Stimulated activated CD8-positive, alpha-beta memory T cell treated with anti-CD3 and anti-CD28 coated beads, Interleukin-7, amount 100 ng/mL, for 1 hour (primary cell): ENCODE measurements at places on chromosomes 7 and 10.

DNA sequence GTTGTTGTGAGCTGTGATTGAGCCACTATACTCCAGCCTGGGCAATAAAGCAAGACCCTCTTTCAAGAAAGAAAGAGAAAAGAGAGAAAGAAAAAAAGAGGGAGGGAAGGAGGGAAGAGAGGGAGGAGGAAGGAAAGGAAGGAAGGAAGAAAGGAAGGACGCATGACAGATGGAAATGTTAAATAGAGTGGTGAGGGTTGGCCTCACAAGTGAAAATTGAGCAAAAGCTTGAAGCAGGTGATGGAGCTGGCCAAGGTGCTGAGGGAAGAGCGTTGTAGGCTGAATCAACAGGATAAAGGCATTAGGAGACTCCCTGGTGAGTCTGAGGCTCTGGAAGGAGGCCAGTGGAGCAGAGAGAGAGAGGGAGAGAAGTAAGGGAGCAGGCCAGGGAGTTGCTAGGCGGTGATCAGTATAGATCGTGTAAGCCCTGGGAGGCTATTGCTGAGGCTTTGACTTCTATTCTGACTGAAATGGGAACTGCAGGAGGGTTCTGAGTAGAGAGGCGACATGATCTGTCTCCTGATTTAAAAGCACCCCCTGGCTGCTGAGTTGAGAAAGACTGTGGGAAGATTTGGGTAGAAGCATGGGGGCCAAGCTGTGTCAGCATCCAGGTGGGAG, 26.5 kb upstream of the TMEM248 start:
- DNase-seq: no peak

DNA sequence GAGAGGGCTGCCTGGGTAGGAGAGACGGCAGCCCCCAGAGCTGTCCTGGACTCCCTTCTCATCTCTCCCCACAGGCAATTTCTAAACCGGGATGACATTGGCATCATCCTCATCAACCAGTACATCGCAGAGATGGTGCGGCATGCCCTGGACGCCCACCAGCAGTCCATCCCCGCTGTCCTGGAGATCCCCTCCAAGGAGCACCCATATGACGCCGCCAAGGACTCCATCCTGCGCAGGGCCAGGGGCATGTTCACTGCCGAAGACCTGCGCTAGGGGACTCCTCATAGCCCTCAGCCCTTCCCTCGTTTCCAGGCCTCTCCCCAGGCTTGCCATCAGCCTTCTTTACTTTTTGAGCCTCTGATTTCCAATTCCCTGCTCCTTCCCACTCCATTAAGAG, 2.6 kb downstream of the ATP6V1F start:
- no peak for DNase-seq

GRCh38 chr10:114220281-114220680, 18.8 kb upstream of the VWA2 start:
- no peak for DNase-seq

DNA sequence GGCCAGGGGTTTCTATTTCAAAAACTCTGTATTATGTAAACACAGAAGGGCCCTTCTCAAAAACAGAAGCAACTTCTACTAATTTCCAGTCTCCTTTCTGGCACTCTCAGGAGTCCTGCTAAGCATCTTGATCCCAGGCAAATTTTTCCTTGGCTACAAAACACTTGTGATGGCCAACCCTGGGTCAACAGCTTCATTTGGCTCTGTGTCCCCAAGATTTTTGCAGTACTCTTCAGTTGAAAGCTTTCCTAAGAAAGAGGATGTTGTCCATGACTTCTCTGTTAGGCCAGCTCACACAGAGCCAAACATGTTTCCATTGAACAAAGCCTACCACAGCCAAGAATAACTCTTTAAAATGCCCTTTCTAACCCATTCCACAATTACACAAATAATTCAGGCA, 99.0 kb upstream of the EGR2 start:
- DNase-seq: no peak

GRCh38 chr10:126133906-126134656, 237.7 kb downstream of the FANK1 start:
- DNase-seq: no peak

GRCh38 chr10:86979977-86980448, 11.7 kb downstream of the ADIRF start:
- no peak for DNase-seq

GRCh38 chr10:86261941-86262687, 104.5 kb downstream of the GRID1 start:
- DNase-seq: no peak

GRCh38 chr7:12322284-12322902, 81.3 kb downstream of the VWDE start:
- no peak for DNase-seq

GRCh38 chr7:11516328-11516727, 315.7 kb downstream of the THSD7A start:
- DNase-seq: no peak

- no peak for DNase-seq
Measured at GRCh38 chr7:107691716-107692115, 31.1 kb downstream of the SLC26A4 start.

GRCh38 chr10:131689486-131689885, 211.3 kb upstream of the PPP2R2D start:
- DNase-seq: no peak

DNA sequence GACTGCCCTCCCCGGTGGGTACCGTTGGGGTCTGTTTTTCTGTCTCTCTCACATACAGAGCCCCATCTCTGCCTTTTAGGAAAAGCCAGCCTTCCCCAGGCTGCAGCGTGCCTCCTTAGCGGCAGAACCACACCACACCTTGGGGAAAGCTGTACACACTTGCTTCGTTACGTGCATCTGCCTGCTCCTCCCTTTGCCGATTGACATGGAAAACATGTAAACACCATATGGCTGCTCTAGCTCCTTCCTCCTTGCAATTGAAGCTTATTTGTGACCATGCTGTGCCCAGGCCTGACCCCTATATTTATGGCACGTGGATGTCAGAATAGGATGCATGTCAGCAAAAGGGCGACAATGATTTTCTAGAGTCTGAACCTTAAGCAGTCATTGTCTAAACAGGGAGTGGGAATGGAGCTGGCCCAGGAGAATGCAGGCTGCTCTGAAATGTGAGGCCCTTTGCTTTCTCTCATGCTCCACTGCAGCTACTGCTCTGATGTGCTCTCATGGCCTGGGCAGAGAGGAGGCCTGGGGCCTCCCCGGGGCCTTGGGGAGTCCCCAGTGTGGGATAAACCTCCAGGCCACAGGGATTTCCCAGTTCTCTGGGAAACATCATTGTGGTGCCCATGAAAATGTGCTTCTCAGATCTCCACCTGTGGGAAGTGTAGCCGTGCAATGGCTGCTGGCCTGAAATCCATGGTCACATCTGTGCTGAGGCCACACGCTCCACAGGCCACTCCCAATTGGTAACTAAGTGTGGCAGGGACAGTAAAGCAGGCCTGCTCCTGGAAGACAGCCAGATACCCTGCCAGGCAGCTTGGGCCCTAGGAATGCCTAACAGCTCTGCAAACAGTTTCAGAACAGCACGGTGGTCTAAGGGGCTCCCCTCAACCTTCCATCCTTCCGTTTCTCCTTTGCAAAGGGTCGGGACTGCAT, 18.6 kb downstream of the PDE6C start:
- DNase-seq: no peak

GRCh38 chr7:112080978-112081377, 125.2 kb downstream of the DOCK4 start:
- DNase-seq: no peak

DNA sequence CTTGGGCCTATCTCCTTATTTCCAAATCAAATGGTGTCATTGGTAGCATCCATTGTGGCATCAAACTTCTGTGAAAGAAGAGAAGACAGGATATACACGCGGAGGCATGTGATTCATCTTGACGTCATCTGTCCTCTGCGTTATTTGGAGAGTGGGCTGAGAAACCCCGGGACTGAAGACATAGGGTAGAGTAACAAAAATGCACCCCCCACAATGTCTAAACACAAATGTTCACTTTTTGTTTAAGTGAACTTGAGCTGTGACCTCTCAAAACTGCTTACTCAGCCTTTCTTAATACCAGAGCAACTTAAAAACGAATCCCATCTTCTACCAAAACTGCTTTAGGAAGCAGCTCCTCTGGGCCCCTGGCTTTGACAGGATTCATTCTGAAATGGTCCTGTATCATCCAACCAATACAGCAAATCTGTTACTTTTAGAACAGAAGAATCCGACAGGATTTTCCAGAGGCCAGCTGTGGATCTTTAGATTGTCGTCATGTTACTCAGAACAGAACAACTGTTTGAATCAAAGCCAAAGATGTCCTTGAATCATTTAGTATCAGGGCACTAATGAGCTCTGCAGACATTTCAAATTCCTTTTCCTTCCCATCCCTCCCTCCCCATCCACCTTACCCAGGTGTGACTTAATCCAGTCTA, 438.1 kb downstream of the SUGCT start:
- no peak for DNase-seq

DNA sequence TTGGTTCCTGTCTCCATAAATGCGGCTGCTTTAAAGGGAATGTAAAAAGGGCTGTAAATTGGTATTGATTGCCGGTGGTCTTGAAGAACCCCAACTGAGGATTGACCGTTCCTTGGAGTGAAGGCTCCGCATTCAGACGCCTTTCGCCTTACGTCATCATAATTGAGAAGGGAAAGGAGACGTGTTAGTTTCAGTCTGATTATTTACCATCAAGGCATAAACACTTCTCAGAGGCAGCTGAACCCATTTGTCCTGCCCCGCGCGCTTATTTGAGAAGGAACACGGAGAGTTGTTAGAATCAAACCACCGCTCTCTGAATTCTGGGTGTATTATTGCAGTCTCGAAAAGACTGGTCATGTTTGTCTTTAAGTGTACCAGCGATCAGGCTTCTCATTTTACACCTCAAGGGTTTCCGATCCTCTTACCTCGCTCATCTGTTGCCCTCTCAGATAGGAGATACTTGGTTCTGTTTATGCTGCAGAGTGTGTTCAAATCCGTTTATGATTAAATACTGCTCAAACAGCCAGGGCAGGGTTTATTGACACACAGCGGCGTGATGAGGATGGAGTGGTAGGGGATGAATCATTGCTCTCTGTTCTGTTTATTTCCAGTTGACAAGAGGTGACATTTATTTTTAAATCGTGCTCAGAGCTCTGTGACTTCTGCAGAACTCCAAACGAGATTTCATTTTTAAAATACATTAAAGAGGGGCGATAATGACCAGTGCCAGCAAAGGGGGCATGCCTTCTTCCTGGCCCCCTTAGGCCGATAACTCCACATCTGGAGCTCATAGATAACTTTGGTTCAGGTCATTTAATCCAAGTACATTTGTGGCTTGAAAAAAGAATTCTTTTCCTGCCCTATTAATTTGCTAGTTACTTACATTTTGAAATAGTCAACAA, 30.4 kb downstream of the FOXK1 start:
- DNase-seq: no peak

DNA sequence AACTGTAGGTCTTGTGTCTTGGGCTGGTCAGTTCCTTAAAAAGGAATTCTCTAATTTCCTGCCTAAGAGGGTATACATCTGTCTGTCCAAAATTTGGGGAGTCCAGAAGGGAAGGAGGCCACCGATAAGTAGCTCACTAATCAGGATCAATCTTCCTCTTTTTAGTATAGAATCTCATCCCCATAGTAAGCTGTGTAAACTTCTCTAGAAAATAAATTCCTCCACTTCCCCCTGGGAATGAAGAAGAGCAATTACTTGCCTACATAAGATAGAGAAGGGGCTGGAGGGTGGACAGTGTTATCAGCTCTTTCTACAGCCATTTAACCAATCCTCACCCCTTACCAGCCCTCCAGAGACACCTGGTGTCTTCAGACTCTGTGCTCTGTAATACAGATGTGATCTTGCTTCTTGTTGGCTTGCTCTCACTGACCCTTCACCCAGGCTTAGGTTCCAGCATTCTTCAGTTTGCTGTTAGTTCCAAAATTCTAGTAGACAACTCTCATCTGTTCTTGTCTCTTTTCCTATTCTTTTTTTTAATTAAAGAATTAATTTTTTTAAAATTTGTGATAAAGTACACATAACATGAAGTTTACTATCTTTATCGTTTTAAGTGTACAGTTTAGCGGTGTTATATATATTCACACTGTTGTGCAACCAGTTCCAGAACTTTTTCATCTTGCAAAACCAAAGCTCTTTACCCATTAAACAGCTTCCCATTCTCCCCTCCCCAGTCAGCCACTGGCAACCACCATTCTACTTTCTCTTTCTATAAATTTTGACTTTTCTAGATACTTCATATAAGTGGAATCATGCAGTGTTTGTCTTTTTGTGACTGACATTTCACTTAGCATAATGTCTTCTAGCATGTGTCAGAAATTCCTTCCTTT, 6.5 kb upstream of the PRKAR2B start:
- no peak for DNase-seq

GRCh38 chr7:159237022-159237653, 92.5 kb upstream of the VIPR2 start:
- DNase-seq: no peak

- DNase-seq: no peak
Measured at GRCh38 chr10:123555616-123556015, 110.5 kb upstream of the GPR26 start.

DNA sequence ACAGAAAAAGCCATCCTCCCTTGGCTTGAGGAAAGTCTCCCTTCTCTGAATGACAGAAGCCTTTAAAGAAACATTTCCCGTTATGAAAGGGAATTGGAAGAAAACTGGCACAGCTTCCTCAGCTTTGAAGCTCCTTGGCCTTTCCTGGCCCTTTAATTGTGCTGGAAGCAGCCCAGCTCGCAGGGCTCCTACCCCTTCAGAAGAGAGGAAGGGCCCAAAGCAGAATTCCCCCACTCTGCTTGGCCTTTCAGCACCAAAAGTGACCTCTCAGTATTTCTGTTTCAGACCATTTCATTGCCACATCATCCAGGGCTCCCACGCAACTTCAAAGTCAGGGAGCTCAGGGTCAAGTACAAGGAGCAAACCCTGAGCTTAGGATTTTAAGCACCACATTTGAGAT, 4.2 kb downstream of the AFAP1L2 start:
- DNase-seq: no peak

- DNase-seq: no peak
Measured at GRCh38 chr10:17918187-17918903, 33.4 kb upstream of the SLC39A12 start.

GRCh38 chr10:83166344-83166743, 973.0 kb upstream of the GHITM start:
- no peak for DNase-seq

GRCh38 chr10:86661161-86662025, 6.9 kb upstream of the LDB3 start:
- DNase-seq: no peak

- DNase-seq: no peak
Measured at GRCh38 chr10:22634093-22634492, 80.3 kb downstream of the PIP4K2A start.

DNA sequence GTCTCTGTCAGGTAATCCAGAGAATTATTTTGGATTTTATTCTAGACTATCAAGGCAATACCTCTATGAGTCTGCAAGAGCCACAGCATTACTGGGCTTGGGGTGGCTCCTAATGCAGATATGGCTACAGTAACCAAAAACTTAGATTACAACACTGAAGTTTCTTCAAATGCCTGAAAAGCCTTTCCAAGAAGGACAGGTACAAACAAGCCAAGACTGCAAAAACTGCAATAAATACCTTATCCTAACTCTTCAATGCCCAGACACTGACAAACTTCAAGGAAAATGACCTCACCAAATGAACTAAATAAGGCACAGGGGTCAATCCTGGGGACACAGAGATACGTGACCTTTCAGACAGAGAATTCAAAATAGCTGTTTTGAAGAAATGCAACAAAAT, 82.0 kb downstream of the TES start:
- DNase-seq: no peak

- no peak for DNase-seq
Measured at GRCh38 chr10:132595021-132595420, 57.4 kb downstream of the INPP5A start.

- no peak for DNase-seq
Measured at GRCh38 chr7:79037001-79037400, 416.5 kb downstream of the MAGI2 start.

- DNase-seq: no peak
Measured at GRCh38 chr7:18461785-18462467, 33.6 kb upstream of the HDAC9 start.

GRCh38 chr10:127411062-127411461, 138.0 kb upstream of the NPS start:
- no peak for DNase-seq
